ENCODE measurements at places on chromosomes 16 and 17.

DNA sequence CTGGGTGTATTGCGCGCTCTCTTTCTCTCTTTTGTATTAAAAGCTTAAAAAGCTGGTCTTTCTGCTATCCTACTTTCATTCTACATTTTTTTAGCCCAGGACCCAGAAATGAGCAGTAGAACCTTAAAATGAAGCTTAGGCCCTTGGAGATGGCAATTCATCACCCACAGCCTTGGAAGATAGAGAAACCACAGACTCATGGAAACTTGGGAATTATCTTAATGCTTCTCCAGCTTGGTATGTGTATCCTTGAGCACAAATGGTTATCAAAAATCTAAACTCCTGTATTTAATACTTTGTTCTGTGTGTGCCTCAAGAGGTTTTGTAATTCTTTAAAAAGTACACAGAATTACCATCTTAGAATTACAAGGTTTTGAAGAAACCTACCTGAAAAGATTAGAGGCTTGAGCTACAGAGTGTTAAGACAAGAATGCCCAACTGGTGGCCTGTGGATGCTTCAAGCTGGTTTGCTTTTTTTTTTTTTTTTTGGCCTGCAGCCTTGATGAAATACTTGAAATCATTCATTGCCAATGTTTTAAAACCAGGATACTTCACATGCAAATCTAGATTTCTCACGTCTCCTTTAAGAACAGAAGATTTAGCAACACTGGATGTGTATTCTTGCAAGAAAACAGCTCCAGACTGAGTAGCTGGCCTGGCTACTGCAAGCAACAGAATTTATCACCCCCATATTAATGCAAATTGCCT, 105.0 kb downstream of the XYLT1 start:
- DNase-seq, result no peak

- DNase-seq, result no peak
Measured at GRCh38 chr17:34886831-34887230, 74.4 kb downstream of the CCT6B start.

GRCh38 chr17:44084921-44085320, 14.4 kb downstream of the G6PC3 start:
- no peak for DNase-seq

DNA sequence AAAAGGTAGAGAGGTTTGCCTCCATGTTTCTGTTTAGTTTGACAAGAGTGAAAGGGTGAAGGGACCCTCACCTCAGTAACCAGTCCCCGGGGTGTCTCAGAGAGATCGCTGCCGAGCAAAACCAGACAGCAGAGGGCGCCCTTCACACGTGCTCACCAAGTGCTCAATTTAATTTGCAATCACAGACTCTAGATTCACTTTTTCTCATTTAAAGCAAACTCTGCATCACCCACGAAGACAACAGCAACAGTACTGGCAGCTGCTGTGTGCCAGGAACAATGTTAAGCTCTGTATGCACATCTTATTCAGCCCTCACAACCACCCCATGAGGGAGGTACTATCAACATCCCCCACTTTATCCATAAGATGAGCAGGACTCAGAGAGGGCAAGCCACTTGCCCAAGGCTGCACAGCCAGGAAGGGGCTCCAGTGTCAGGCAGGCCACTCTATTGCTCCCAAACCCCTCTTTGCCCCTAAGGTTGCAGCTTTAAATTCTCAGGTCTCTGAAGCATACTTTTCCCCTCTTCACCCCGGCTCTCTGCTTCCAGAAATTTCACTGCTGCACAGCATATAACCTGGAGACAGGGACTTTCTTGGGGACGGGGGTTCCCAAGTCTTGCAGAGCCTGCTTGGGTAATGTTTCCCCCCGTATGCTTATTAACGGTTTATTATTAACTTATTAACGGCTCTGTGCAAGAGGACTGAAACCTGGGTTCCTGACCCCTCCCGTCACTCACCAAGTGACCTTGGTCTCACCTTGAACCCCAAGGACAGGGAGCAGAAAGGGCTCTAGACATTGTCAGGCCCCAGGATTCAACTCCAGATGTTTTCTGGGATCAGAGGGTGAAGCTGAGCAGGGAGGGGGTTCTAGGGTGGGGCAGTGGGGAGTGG, 70.9 kb downstream of the CNGB1 start:
- peak; percentile 80 for DNase-seq

Measured in activated CD4-positive, CD25-positive, alpha-beta regulatory T cell treated with anti-CD3 and anti-CD28 coated beads, Interleukin-2, amount 50 U/mL, for 72 hours (primary cell).